ENCODE measurements at places on chromosomes 6 and 20.

GRCh38 chr6:30743099-30744053 is 889 bp upstream of the FLOT1 start:
- no peak for DNase-seq

GRCh38 chr6:130680116-130680515 is 147.1 kb upstream of the SMLR1 start:
- DNase-seq, result no peak

DNA sequence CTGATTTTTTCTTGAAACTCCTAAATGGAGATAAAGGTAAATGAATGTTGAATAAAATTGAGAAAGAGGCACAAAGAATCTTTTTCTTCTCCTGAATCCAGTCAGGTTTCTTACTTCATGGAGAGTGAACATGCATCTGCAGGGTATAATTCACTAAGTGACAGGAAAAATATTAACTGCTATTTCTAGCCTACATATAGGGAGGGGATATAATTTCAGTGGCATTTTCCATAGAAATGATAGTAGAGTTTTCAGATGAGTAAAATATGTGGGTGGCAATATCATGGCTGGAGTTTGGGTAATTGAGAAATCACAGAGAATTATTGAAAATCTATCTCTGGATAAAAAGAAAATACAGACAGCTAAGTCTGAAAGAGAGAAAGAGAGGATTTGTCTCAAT is 1227.0 kb upstream of the GJE1 start:
- DNase-seq, result no peak

- no peak for DNase-seq
Measured at GRCh38 chr6:104087765-104088164, 772.0 kb downstream of the HACE1 start.

DNA sequence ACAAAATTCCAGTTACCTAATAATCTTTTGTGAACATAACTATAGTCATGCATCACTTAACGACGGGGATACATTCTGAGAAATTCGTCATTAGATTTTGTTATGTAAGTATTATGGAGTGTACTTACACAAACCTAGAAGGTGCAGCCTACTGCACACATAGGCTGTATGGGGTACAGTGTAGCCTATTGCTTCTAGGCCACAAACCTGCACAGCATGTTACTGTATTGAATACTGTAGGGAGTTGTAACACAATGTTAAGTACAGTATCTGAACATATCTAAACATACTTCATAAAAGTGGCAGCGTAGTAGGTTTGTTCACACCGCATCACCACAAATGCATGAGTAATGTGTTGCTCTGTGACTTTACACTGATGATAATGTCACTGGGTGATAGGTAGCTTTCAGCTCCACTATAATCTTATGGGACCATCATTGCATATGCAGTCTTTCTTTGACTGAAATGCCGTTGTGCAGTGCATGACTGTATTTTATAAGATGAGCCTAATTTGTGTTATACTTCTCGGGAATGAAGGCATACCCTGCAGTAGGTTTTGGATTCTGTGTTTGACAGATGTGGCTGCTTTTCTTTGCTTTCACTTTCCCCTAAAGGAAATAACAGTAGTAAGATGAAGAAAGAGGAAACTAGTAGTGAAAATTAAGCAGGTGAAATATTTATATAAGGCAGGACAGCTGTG is 365.6 kb downstream of the FARS2 start:
- DNase-seq, result no peak

- no peak for DNase-seq
Measured at GRCh38 chr6:40524797-40525585, 62.2 kb downstream of the LRFN2 start.

GRCh38 chr6:35086282-35086632 is 54.9 kb downstream of the TCP11 start:
- no peak for DNase-seq

GRCh38 chr6:12371641-12372146 is 81.5 kb downstream of the EDN1 start:
- DNase-seq, result no peak

GRCh38 chr6:39577446-39578165 is 147.6 kb downstream of the KIF6 start:
- no peak for DNase-seq

DNA sequence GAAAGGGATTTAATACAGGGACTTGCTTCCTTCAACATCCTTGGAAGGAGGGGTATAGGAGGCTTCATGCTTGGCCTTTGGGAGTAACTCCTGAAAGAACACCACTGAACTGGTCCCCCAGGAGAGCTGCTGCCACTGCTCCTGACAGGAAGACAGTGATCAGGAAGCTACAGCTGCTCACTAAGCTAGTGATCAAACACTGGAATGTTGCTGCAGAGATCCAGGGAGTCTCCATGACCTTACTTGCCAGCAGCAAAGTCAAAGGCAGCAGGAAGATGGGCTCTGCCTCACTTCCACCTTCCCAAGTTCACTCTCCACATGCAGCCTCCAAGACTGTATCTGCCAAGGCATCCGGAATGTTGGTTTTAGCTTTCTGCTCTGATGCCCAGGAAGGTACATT is 31.8 kb downstream of the PIM1 start:
- DNase-seq, result no peak

GRCh38 chr20:44615169-44615791 is 32.9 kb downstream of the PKIG start:
- peak; percentile 55 for DNase-seq

- DNase-seq, result no peak
Measured at GRCh38 chr6:49370518-49370917, 92.5 kb downstream of the MMUT start.

GRCh38 chr6:47440719-47441118 is 36.9 kb upstream of the CD2AP start:
- DNase-seq, result no peak

DNA sequence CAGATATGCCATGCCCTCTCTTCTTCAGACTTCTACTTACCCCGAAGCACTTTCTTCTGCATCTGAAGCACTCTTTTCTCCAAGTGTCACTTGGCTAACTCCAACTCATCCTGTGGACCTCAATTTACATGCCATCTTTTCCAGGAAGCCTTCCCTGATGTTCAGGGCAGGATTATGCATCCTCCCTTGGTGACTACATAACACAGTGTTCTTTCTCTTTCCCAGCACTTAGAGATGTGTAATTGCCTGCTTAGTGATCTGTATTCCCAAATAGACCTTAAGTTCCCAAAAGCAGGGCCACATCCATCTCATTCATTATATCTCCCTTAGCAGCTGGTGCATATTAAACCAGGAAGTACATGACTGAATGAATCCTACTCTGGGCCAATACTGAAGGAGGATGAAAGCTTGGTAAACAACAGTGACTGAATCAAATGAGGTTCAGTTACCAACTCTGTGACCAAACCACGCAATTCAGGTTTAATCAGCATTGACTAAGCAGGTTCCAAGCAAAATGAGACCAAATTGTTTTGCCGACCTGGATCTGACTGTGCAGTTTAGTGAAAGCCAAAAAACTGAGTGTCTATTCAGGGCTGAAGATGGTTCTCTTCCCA is 121.4 kb upstream of the TCF21 start:
- DNase-seq, result no peak

GRCh38 chr6:144654506-144654905 is 369.4 kb downstream of the UTRN start:
- DNase-seq, result no peak

- DNase-seq, result no peak
Measured at GRCh38 chr6:160420969-160421556, 72.9 kb downstream of the SLC22A3 start.

DNA sequence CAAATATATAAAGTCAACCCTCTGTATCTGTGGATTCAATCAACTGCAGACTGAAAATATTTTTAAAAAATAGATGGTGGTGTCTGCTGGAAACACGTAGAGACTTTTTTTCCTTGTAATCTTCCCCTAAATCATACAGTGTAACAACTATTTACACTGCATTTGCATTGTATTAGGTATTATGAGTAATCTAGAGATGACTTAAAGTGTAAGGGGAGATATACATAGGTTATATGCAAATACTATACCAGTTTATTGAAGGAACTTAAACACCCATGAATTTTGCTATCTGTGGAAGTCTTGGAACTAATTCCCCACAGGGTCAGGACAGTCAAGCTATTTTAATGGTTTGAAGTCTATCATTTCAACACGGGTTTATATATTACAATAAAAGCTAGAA is 10.2 kb downstream of the HDAC2 start:
- DNase-seq, result no peak

GRCh38 chr6:49110916-49111315 is 352.1 kb downstream of the MMUT start:
- no peak for DNase-seq

- DNase-seq, result no peak
Measured at GRCh38 chr6:19417713-19418112, 419.5 kb upstream of the ID4 start.

DNA sequence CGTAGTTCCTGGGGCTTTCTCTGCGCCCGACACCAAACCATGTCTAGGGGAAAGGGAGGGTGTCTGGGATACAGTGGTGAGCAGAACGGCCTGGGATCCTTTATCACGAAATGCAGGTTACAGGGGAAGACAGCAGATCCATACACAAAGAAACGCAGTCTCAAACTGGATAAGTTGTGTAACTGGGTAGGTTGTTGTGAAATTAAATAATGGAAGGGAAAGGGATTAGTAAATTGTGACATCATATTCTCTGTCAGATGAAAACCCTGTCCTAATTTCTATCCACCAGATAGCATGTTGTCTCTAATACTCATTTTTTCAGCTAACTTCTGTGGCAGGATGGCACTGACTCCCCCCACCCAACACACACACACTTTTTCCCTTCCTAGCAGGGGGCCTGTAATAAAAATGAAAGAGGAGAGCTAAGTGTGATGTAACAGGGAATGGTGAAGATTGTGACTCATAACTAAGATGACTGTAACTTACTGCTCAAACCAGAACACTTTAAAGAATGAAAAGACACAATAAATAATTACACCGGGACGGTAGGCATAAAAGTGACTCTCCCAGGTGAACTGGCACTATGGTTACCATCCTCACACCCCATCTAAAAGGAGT is 769 bp upstream of the TRPC4AP start:
- no peak for DNase-seq

DNA sequence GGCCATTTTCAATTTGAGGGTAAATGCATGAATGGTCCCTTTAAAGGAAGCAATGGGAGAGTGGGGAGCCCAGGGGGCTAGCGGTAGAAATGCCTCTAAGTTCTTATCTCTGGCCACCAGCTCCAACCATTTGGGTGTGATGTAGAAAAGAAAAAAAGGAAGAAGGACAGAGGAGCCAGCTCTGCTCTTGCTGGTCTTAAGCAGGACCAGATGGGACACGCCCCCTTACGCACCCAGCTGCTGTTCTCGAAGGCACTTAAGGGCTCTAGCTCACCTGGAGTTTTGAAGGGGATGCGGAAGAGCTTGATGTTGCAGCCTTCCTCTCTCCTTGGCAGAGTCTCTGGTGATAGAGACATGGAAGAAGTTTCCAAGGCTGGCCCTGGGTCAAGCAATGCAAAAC is 59.5 kb upstream of the RNF144B start:
- no peak for DNase-seq

DNA sequence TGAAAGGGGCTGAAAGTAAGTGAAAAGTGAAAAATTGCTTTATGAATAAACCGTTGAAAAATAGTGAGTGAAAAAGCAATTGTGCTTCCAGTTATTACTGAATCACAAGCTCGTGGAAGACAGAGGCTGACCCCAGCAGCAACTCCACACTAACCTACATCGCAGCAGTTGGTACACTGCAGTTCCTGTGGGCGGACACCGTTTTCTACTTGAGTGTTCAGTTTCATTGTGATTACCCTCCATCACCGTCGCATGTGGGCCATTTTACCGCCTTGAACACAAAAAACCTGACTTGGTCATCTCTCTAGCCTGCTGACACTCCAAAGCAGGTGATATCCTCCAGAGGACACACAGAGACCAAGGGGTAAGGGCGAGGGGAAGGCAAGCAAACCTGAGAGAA is 28.4 kb downstream of the PRDM1 start:
- DNase-seq, result no peak

DNA sequence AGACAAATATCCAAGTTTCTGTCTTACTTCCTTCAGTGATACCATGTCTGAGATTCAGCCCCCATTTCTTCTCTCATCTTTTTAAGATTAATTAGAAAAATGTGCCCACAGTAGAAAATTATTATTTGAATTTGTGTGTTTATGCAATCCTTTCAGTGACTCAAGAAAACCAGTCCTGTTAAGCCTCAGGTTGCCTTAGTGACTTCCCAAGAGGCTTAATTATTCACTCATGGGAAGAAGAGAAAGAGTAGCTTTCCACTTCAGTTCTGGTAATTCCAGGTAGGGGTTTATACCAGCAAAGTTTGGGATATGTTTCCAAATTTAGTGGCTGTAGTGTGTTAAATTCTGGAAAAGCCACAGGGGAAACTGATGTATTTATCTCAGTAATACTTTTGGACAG is 149.1 kb downstream of the RIMS1 start:
- DNase-seq, result no peak

- DNase-seq, result no peak
Measured at GRCh38 chr6:21522143-21522747, 71.3 kb upstream of the SOX4 start.

DNA sequence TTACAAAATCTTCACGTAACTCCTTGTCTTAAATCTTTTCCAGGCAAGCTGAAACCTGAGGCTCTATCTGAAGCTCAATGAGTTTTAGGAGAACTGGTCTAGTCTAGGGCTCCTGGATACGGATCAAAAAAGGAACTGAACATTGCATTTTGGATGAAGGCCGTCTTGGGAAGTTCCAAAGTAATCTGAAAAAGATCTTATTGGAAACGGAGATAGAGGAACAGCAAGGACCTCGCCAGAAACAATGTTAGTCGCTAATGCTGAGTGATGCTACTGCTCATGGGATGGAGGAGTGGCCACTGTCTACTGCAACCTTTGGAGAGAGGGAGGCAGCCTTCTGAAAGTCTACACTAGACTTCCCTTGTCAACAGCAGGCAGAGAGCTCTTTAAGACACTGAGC is 91.4 kb upstream of the ATXN1 start:
- no peak for DNase-seq

- DNase-seq, result no peak
Measured at GRCh38 chr6:42313038-42313437, 95.4 kb upstream of the MRPS10 start.

DNA sequence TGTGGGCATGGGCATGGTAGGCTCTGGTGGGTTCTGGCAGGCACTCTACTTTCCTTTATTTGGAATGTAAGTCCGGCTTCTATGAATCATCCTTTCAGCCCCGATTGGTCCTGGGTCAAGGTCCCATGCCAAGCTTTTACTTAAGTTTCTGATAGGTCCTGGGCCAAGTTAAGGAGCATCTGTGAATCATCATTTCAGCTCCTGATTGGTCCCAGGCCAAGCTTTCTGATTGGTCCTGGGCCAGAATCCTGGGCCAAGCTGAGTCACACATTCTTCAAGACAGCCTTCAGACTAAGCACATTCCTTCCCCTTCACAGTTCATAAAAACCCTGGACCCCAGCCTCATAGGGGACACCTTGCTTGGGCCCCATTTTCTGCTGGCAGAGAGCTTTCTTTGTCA is 231.0 kb upstream of the EYS start:
- DNase-seq, result no peak

GRCh38 chr6:102736941-102737368 is 1343.4 kb downstream of the GRIK2 start:
- DNase-seq, result no peak

DNA sequence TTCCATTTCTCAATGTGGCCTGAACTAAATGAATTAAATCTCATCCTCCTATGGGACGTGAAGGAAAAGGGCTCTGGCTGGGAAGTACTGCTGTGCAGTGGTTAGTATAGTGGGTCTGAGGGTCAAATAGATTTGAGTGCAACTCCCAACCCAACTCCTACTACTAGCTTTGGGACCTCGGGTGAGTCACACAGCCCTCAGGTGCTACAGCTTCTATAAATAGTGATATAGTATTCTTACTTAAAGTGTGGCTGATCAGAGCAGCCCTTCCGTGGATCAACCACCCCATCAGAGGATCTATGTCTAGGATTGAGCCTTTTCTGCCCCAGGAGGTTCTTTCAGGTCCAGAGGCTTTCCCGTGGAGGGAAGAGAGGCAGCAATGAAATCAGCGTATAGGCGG is 904 bp upstream of the UST start:
- DNase-seq, result no peak
